ENCODE measurements at places on chromosomes 2 and 18.
A peak's percentile ranks its signal among the peaks of the same experiment; 100 is the strongest.

GRCh38 chr2:74051504-74051903 lies 66.8 kb downstream of the TET3 start:
- DNase-seq = no peak

DNA sequence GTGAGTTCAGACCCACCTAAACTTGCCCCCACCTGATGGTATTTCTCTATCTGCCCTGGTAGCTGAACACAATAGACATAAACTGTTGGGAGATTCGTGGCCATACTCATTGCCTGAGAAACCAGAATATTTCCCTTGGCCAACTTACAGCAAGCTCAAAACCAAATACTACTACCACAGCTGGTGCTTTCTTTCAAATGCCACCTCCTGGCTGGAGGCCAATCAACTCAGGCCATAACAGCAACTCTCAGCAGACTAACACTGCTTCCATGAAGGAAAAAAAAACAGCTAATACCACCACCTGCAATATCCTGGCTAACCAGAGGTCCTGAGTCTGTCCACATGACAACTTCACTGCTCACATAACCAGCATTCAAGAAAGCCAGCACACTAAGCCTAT lies 373.1 kb downstream of the CMPK2 start:
- DNase-seq = no peak

GRCh38 chr2:196314780-196315179 lies 143.4 kb upstream of the STK17B start:
- no peak for DNase-seq

- DNase-seq = no peak
Observed at GRCh38 chr2:27736031-27736889, 35.3 kb upstream of the MRPL33 start.

DNA sequence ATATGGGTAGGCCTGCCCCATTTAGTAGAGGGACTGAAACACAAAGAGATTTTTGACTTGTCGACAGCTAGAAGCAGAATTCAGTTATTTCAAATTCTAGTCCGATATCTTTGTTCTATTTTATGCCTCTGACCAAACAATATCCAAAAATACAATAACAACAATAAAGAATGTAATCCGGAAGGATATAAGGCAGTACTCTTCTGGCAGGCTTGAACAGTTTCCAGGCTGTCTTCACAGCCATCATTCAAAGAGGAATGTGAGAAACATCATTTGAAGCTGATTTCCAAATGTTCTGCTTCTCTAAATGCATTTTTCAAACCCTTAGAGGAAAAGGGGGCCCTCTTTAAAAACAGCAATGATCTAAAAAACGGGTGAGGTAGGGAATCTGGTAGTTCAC lies 36.7 kb upstream of the SPTBN1 start:
- no peak for DNase-seq

DNA sequence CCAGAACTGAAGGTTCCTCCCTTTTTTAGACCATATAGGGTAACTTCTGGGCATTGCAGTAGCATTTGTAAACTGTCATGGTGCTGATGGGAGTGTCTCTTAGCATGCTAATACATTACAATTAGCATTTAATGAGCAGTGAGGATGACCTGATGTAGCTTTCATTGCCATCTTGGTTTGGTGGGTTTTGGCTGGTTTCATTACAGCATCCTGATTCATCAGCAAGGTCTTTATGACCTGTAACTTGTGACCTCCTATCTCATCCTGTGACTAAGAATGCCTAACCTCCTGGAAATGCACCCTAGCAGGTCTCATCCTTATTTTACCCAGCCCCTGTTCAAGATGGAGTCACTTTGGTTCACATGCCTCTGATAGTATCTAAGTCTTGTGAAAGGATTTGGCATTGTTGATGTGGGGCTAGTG lies 159.0 kb downstream of the TMX3 start:
- no peak for DNase-seq

GRCh38 chr18:76953583-76954233 lies 131.4 kb downstream of the ZNF236 start:
- no peak for DNase-seq

DNA sequence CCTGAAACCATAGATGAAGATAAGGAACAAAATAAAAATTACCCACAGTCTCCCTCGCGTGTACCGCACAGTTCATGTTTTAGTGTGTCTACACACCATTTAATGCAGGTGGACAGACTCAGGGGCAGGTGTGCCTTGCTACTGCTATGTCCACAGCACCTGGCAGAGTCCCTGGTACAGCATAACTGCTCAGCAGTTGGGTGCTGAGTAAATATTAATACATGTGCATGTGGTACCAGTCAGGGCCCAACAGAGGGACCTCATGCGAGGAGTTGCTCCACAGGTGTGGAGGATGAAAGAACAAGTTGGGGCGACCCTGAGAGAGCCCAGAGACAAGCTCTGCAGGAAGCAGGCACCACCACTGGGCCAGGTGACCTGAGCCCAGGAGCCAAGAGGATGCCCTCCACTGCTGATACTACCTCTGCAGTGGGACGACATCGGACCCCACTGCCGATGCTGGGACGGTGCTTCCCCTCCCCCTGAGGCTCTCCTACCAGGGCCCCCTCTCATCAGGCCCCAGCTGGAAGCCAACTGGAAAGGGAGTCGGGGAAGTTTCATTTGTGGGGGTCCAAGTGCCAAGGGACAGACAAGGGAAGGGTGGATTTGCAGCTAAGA lies 100.8 kb downstream of the NEDD4L start:
- DNase-seq = no peak

DNA sequence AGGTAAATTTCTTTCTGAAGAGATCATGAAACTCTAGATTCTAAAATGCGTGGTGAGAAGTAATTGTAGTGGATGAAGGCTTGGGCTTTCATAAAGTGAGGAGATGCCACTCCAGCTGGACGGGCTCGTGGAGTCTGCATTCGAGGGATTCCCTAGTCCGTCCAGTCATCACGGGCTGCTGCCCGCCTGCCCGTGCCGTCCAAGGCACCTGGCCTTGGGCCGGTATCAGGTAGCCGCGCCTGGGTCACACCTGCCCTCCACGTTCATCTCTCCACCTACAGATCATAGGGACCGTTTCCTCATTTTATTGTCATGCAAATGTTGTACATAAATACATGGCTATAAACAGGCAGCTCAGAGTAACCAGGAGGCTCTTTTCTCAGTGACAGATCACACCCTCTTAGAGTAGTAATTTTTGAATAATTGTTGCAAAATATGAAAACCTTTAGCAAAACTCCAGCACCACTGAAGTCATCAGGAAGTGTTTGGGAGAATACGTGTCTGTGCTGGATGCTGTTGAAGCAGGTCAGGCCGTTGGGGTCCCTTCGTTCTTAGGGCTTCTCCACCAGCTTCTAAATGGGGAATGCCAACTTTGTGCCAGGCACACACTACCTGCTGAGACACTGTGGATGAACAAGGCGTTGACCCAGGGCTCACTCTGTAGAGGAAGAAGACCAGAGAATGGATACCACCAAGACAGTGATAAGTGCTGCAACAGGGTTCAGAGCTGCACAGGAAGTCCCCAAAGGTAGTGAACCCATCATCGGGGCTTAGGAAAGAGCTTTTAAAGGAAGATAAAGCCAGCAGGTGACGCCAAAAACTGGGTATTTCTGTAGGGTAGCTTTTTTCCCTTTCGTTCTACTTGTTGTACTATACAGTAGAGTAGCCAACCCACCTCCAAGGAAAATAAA lies 112.5 kb downstream of the FAM210A start:
- DNase-seq = no peak

DNA sequence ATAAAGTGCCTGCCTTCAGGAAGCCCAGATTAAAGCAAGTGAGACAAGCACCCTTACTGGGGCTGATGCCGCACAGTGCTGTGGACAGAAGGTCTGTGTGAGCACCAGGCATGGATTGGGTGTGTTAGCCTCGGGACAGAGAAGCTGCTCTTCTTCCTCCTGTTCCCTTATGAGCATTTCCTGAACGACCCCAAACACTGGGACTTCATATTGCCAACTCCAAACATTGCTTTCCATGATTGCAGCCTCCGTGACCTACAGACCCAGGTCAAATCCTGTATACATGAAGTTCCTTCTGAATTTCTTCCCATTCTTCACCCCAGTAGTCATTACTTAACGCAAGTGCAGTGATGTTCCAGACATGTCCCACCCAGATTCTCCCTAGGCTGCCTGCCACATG lies 129.8 kb upstream of the ALKAL2 start:
- no peak for DNase-seq

DNA sequence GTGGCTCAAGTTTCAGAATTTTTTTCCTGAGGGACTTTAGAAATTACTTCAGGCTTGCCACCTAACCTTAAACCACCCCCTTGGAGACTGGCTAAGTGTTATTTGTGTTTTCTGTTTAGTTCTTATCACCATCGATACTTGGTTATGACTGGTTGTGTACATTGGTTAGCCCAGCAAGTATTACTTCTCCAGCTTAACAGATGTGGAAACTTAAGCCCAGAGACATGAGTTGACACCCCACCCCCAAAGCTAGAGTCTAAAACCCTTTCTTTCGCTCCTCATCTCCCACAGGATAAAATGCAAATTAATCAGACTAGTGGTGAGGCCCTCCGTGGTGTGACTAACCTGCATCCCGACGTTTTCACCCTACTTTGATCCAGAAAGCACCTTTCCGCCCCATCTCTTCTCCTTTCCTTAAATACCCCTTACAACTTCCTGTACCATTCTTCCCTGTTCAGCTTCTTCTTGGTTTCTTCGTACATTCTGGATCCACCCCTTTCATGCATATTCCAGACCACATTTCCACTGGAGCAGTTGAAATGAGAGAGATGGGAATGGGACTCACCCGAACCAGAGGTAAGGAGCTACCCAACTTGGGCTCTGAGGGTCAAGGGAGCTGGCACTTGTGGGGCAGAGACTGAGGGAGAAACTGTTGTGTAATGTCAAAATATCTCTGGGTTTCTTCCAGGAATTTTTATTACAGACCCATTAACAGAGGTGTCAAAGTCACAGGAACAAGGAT lies 819 bp upstream of the MAP3K2 start:
- peak; percentile 54 for DNase-seq

DNA sequence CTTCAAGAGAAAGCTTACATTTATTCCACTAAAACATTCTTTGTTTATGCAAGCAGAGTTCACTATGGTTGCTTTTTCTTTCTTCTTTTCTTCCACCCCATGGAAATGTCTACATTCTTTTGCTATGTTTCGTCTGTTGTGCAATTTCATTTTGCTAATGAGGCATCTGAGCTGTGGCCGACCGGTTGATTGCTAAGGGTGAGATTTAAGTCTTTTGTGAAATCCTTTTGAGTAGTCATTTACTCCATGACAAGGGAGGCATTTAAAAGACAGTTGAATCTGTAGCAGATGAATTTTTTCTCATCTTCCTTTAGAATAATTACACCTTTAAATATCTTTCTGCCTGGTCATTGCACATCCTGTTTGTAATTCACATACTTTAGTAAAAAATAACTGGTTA lies 324.1 kb upstream of the THUMPD2 start:
- no peak for DNase-seq

DNA sequence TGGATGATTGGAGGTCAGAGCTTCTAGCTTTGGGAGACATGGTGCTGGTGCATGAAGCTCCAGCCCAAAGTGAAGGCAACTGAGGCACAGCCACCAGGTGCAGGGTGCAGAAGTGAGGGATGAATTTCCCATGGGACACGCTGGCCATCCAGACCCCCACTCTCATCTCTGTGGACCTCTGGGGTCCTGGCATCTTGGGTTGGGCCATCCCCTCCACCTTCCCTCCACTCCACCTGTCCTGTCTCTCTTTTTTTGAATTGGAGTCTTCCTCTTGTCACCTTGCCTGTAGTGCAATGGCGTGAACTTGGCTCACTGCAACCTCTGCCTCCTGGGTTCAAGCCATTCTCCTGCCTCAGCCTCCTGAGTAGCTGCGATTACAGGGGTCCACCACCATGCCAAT lies 3.4 kb downstream of the NGEF start:
- no peak for DNase-seq

GRCh38 chr2:71129902-71130151 lies 202 bp downstream of the MCEE start:
- no peak for DNase-seq

GRCh38 chr2:136238286-136239078 lies 120.5 kb upstream of the CXCR4 start:
- DNase-seq = peak; percentile 69

- DNase-seq = peak; percentile 26
Observed at GRCh38 chr2:61763605-61764034, 90.2 kb downstream of the FAM161A start.

- no peak for DNase-seq
Observed at GRCh38 chr18:30730915-30731314, 311.6 kb downstream of the DSC3 start.

GRCh38 chr18:63130176-63130575 lies 189.4 kb downstream of the BCL2 start:
- no peak for DNase-seq

DNA sequence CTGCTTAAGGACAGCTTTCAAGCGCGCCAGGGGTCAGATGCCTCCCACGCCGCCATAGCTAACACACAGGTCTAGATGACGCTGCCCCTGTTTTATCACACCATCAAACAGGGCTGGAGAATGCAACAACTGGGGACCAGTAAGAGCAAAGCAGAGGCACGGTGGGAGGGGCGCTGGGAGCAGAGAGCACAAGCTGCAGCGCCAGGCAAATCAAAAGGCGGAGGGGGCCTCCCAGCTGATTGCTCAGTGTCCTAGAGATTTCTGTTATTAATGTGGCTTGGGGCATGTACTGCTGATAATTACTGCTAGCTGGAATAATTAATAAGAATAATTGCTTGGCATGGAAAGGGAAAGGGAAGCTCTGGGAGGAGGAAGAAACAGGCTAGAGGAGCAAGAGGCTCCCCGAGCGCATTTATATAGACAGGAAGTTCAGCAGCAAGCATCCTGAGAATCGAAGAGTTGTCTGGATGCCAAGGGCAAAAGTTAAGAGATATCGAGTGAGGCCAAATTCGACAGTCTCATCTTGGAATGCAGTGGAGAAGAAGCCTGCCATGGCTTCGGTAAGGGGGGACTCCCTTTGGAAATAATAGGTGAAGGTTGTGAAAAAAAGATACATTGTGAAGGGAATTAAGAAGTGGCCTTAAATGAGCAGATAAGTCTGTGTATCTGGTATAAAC lies 104.5 kb upstream of the ZNF521 start:
- DNase-seq = no peak

- DNase-seq = peak; percentile 61
Observed at GRCh38 chr2:161426455-161426921, 10.4 kb downstream of the TBR1 start.

DNA sequence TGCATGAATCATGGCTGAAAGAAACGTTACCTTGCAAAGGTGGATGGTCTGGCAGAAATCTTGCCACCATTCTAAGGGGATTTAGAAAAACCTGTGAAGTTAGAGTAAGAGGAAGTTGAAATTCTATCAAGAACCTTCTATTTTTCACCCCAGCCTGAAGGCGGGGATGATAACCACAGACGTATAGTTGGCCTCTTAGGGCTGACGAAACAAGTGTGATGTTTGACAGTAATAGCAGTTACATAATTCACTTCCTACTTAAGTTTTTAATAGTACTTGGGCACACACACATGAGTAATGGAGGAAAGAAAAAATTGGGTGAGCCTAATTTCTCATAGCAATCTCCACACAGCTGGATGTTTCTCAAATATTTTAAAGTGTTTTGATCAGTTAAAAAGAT lies 336.6 kb upstream of the SALL3 start:
- DNase-seq = no peak

DNA sequence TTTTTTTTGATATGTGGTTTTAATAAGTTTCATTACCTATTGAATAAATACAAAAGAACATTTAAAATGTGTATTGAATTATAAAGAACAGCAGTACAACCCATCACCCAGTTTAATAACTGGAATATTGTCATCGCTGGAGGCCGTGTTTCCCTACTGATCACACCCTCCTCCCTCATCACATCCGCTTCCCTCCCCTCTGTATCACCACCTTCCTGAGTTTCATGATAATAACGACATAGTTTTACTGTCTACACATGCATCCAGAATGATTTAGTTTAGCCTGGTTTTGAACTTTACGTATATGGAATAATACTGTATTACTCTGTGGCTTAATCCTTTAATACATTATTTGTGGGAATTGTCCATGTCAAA lies 2.1 kb downstream of the SERPINB8 start:
- no peak for DNase-seq

Data from GM20000 (cell line).